Non-pigmented ciliary epithelial cell (primary cell): ENCODE measurements at places on chromosomes 2 and 18.

- DNase-seq = no peak
Observed at GRCh38 chr18:77984178-77984577, 734.5 kb downstream of the GALR1 start.

- DNase-seq = no peak
Observed at GRCh38 chr18:47286776-47287410, 35.4 kb upstream of the SKOR2 start.

GRCh38 chr2:65654496-65654895, 222.1 kb upstream of the SPRED2 start:
- no peak for DNase-seq

GRCh38 chr2:74191596-74192380, 6.6 kb upstream of the MTHFD2 start:
- DNase-seq = no peak

- DNase-seq = no peak
Observed at GRCh38 chr18:45565280-45565970, 49.9 kb upstream of the SLC14A2 start.

DNA sequence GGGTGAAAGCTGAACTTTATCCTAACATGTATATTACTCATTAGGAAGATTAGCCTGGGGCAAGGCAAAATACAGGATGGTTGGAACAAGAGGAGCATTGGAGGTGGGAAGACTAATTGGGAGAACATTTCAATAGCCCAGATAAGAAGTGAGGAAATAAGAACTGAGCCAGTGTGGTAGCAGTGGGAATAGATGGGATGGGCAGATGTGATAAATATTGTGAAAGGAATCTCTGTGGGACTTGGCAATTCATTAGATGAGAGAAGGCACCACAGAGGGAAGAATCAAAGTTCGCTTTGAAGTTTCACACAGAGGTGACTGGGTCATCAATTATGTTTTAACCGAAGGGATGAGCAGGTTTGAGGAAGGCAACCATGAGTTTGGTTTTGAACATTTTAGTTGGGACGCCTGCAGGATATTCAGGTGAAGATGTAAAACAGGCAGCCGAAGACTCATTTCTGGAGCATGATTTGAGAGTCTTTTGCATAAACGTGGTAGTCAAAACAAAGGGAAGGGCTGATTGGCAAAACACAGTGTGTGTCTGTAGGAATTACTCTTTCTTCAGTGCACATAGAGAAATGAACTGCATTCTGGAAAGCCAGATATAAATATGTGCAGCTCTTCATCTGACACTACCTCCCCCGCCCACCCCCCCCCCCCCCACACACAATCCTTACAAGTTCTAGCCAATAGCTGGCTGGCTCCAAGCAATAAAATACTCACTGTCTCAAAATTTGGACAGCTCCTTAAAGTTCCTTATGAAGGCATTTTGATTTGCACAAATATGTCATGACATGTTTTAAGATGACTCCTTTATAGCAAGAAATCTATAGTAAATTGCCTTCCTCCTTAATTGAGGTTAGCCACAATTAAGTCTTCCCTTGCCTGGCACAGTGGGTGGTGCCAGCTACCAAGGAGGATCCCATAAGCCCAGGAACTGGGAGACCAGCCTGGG, 1.9 kb upstream of the SLC1A4 start:
- DNase-seq = no peak

DNA sequence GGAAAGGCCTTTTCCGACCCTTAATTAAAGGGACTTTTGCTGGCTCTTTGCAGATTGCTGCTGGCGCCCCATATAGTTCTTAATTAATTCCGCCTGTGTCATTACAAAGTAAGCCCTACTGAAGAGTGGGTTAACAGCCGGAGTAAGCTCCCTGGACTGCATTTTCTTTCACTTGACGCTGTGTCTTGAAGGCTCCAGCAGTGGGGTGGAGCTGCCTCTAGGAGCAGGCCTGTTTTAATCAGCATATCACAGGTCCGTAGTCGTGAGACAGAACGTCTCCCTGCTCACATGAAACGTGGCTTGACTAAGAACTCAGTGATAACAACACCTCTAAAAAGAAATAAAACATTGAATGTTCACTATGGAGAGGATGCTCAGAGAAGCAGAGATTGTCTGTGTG, 329.9 kb upstream of the RAB12 start:
- no peak for DNase-seq

GRCh38 chr2:211833582-211834279, 704.9 kb downstream of the ERBB4 start:
- DNase-seq = no peak

GRCh38 chr2:54240515-54241469, 15.2 kb downstream of the TSPYL6 start:
- peak; percentile 15 for DNase-seq

GRCh38 chr2:109218087-109218791, 89.2 kb downstream of the SH3RF3 start:
- no peak for DNase-seq

GRCh38 chr2:206480161-206480560, 36.8 kb downstream of the ADAM23 start:
- peak; percentile 40 for DNase-seq

DNA sequence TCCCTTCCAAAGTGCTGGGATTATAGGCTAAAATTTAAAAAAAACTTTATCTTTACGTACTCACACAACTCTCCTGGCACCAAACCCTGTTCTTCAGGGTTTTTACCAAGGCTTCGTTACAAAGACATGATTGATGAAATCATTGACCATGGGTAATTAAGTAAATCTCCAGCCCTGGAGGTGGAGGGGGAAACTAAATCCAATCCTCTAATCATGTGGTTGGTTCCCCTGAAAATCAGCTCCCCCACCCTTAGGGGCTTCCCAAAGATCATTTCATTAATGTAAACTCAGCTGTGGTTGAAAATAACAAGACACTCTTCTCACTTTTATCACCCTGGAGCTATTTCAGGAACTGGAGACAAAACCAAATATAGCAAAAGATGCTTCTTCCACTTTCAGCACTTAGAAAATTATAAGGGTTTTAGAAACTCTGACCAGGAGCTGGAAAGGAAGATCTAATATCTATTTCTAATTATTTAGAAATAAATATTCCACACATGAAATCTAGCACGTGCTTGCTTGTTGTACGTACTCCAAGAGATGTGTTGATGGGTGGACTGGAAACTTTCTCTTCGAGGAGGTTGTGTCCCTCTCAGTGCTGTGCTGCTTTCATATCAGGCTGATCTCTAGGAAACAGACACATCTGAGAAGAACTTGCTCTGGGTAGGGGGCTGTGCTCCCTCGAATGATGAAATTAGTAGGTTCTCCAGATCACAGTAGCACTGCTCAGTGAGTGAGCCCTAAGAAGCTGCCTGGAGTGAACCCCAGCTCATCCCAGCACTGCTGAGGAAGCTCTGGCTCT, 67.2 kb downstream of the SMAD4 start:
- no peak for DNase-seq

DNA sequence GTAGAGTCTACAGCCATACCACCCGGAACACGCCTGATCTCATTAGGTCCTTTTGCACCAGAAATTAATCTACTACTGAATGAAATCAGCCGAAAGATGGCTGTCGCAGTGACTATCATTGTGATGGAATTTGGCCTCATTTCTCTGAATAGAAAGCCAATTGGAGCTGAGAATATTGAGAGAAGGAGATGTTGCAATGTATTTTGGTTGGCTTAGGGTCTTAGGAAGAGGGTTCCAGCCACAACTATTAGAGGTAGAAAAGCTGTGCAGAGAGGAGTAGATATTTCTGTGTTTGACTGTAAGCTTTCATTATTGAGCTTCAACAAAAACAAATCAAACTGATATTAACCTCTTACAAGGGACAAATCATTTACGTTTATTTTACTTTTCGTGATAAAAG, 98.1 kb downstream of the THSD7B start:
- no peak for DNase-seq

DNA sequence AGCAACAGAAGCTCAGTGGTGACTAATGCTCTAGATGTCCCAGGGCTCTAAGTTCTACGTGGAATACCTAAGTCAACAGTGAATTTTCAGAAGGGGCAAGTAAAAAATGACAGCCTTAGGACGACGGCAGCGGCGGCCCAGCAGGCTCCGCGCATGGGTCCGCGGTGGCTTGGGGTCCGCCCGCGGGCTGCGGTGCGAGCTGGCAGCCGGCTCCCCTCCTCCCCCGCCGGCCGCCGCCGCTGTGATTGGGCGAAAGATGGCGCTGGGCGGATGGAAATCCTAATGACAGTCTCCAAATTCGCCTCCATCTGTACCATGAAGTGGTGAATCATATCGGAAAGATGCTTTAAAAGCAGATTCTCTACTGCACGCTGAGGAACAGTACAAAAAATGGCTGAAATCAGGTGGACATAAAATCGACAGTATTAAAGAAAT, 74.7 kb downstream of the HNRNPLL start:
- no peak for DNase-seq

GRCh38 chr18:48408111-48408726, 964 bp downstream of the ZBTB7C start:
- DNase-seq = no peak

- DNase-seq = no peak
Observed at GRCh38 chr2:136351684-136352083, 233.7 kb upstream of the CXCR4 start.

DNA sequence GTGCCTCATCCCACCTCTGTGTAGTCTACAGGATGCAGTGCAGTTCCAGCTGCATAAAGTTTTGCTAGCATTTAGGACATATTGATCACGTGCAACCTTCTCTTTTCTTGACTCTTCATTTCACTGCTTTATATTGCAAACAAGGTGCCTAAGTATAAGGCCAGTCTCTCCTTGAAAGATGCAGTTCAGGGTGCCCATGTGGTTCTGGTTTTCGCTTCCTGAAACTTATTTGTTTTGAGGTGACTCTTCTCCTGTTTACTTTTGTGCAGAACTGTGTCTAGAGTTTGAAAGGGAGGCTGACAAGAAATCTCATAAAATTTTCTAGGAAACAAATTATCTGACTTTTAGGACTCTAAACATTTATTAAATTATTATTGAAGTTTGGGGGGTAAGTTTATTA, 189.9 kb downstream of the UBE2E3 start:
- no peak for DNase-seq

GRCh38 chr2:3522961-3523421, 3.7 kb upstream of the ADI1 start:
- no peak for DNase-seq

DNA sequence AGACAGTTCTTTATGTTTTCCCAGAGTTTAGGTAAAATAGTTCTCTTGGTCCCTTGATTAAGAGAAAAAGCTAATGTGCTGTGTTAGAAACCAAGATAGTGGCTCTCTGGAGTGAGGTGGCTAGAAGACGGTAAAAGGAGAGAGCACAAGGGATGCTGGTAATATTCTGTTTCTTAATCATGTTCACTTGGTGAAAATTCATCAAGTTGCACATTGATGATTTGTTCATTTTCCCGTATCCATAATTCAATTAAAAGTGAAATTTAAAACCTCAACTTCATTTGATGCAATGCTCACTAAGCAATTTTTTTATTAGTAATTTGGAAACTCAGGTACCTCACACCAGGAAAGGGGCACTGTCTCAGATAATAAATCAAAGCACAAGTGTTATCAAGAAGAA, 113.8 kb downstream of the NBAS start:
- DNase-seq = no peak

GRCh38 chr18:6370886-6371635, 43.6 kb downstream of the L3MBTL4 start:
- DNase-seq = no peak

- no peak for DNase-seq
Observed at GRCh38 chr2:26187114-26187513, 14.2 kb downstream of the GAREM2 start.

- DNase-seq = no peak
Observed at GRCh38 chr18:35467624-35468016, 30.1 kb downstream of the INO80C start.

DNA sequence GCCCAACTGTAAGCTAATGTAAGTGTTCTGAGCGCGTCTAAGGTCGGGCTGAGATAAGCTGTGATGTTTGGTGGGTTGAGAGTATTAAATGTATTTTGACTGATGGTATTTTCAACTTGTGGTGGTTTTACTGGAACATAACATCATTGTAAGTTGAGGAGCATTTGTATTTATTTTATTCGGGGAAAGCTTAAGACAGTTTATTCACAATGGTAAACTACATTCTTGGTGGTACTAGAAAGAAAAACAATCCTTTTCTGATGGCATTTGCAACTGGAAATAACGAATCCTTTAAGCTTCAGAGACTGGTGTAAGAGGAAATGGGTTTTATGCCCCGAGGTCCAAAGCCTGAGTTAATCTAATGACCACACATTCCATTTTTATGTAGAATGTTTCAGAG, 283.3 kb upstream of the NETO1 start:
- no peak for DNase-seq

- no peak for DNase-seq
Observed at GRCh38 chr2:204234879-204235278, 298.3 kb downstream of the ICOS start.

- DNase-seq = no peak
Observed at GRCh38 chr2:112033600-112033999, 21.5 kb upstream of the TMEM87B start.

- DNase-seq = no peak
Observed at GRCh38 chr2:71551631-71551915, 98.2 kb downstream of the DYSF start.

GRCh38 chr2:202944816-202945215, 32.7 kb downstream of the CARF start:
- no peak for DNase-seq

- DNase-seq = no peak
Observed at GRCh38 chr2:220782609-220783113, 789.4 kb downstream of the EPHA4 start.

- DNase-seq = no peak
Observed at GRCh38 chr2:9099341-9099751, 95.9 kb upstream of the MBOAT2 start.

DNA sequence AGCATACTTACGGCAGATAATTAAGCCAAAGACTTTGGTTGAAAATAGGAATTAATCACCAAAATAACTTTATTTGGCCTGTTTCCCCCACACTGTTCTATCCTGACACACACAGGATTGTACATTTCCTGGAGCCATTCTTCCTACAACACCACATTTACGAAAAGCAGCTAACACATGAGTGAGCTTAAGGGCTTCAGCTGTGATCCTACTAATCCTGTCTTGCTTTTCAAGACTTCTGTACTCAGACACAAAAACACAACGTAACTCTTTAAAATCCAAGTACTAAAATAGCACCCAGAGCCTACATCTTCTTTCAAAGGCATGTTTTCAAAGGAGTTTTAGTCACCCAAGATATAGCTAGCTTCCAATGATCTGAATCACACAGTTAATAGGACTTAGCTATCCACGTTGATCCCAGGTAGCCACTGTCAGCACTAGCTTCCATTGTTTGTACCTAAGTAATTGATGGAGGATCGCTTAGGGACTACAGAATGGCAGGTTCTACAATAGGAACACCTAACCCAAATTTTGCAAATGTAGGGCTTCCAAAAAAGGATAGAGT, 42.8 kb upstream of the TTC39C start:
- no peak for DNase-seq

GRCh38 chr2:64632835-64633819, 20.6 kb downstream of the SERTAD2 start:
- DNase-seq = no peak

DNA sequence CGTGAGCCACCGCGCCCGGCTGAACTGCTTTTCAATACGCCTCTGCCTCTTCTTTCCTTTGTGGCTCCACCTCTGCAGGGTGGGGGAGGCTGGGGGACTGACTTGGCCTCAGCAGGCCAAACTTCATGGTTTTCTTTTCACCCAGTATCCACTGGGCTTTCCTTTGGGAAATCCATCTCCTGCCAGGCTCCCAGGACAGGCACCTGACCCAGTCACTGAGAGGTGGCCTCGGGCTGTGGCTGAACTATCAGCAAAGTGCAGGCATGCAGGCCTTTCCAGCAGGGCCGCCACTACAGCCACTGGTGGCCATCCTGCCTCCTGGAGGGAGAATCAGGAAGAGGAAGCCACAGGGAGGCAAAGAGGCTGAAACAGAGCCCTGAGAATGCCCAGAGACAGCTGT, 33.4 kb upstream of the SEMA4C start:
- DNase-seq = no peak

GRCh38 chr18:54720620-54721019, 107.7 kb upstream of the RAB27B start:
- no peak for DNase-seq
